ENCODE measurements at places on chromosomes 3 and 15.

DNA sequence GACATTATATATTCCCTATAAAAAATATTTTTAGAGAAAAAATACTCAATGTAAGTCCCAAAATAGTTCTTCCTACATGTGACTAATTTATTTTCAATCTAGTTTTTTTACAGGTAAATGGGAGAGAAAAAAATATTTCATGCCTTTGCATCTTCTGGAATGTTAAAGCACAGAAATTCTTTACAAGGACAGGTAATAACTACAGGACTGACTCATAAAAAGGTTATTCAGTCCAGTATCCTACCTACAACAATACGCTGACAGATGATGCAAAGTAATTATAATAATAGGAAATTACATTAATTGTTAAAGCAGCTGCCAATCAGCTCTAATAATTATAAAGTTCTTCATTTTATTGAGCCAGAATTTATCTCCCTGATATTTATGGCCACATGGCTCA, 147.5 kb downstream of the MYO9A start:
- DNase-seq, result no peak

DNA sequence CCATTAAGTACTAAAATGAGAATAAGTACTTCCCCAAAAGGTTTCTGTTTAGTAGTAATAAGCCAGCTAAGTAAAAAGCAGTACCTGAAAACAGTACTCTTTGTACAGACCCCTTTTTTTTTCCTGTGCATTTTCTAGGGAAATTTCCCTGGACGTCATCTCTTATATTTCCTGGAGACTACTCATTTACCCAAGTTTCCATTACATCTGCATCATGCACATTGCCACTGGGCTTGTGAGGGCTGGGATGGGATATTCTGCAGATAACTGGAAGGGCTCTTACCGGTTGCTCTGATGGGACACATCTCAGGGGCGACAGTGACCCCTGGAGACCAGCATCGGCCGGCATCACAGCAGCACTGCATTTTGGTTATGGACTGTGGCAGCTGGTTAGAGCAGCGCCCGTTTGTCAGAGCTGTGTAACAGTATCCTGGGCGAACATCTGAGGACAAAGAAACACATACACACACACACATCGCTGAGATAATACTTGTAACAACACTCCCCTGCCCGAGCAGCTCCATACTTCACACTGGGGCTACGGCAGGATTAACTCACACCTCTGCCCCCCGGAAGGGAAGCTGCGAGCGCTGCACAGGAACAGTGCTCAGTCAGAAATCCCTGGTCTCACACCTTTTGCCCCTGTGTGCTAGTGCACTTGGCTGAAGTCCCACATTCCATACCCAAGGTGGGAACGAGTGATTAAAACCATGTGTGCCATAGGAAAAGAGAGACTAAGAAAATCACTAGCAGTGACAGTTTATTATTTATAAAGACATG, 124.9 kb downstream of the FBN1 start:
- DNase-seq, result no peak

DNA sequence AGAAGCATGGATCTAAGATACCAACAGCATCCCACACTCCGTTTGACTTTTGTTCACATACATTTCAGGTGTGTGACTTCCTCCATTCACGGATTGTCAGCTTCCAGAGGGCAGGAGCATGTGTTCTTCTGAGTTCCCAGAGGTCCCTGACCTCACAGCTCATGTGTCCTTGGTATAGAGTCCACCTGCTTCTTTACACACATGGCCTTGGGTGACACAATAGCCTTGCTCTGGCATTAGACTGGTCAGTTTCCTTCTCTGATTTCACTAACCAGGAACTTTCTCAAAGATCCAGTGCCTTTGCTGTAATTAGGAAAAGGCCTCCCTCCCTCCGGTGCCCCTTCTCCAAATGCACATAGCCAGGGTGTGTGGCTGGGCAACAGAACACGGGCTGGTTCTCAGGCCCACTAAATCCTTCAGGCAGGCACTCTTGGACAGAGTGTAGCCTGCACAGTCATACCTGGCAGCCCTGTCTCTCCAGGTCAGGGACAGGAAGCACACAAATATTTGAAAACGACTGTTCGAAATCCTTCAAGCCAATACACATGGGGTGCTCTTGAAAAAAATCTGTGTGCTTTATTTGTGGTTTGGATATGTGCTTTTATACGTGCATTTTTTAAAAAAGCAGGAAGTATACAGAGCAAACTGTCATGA, 81.1 kb downstream of the TRIM42 start:
- no peak for DNase-seq

DNA sequence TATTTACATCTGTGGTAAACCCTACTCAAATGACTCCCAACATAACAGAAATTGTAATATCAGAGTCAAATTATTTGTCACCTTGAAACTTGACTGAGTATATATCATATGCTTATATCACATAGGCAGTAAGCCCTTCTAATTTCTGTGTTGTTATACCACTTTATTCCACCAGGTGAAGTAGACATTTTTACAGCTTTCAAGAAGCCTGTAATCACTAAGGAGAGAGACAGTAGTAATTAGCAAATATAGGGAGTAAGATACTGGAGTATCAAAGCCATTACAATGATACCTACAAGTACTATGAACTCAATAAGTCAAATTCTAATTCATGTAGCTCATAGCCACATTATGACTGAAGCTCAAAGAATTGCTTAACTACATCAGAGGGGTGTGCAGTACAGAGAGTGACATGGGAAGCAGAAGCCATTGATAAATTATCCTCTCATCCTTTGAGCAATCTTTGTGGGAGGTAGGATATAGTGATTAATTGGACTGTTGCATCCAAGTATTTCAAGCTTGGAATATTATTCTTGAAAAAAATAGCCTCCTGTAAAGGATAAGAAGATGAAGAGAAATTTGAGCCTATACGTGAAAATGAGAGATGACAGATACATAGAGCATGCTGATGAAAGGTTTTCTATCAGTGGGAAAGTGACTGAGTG, 1005.9 kb downstream of the ZPLD1 start:
- peak; percentile 1 for DNase-seq

DNA sequence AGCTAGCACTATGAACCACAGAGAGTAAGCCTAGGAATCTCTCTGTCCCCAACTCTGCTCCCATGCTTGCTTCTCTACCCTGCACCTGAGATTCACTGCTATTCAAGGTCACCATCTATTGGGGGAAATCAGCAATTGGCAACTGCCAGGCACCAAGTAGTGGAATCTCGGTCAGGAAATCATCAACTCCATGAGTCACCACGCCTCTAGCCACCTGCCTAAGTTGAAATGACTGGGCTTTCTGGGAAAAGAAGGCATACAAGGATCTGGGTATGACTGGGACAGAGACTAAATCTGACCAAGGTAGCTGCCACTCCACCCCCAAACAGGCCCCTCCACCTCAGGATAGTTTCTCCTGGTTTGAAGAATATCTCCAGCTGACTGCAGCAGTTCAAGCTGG, 464.1 kb upstream of the CBLB start:
- no peak for DNase-seq

- DNase-seq, result no peak
Observed at GRCh38 chr3:7015683-7016440, 154.9 kb downstream of the GRM7 start.
